ENCODE measurements at places on chromosomes 5 and 9. TPM values are rescaled to one million over a fixed set of nuclear protein-coding genes. Genes with fewer than 3 reads are reported as not detected.

DNA sequence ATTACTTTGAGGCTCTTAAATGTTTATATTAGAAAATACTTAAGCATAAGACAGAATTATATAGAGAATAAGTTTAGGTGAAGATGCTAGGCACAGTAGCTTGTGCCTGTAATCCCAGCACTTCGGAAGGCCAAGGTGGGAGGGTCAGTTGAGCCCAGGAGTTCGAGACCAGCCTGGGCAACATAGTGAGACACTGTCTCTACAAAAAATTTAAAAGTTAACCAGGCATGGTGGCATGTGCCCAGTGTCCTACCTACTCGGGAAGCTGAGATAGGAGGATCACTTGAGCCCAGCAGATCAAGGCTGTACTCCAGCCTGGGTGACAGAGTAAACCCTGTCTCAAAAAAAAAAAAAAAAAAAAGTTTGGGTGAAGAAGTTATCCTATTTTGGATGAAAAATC lies 61.7 kb downstream of the BAAT start:
- no peak for DNase-seq

DNA sequence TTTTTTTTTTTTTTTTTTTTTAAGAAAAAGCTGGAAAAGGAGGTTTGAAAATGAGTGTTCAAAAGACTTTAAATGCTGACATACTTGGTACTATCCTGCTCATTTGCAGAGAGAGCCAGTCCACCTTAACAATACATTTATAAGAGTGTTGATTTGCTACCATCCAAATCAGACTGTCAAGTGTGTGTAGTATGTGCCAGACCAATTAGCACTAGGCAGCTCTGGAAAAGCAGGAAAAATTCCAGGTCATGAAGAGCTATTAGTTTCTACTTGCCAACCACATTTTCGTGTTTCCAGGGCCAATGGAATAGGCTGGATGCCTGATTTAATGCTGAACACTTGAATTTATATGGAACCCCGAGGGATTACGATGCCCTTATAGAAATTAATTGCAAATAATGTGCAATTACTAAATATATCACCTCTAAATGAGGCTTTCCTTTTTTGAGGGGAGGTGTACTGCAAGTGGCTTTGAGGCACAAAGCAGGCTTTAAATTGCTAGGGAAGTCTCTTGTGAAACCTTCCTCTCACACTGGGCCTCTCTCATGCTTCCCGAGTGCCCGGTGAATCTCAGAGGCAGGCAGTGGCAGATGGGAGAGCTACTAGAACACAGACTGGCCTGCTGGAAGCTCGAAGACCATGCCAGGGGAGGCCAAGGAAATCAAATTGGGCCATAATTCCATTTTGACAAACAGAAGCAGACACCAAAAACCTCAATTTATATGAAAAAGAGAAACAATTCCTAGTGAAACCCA lies 178.7 kb downstream of the PPP2R2B start:
- no peak for DNase-seq

Gene ENTREP1
- 6.5 TPM for total RNA-seq

Gene SH3RF2
- 2.1 TPM for total RNA-seq

Gene FAXDC2
- total RNA-seq, result 19.2 TPM

Gene CRB2
- 0.05 TPM for total RNA-seq

All from posterior vena cava (tissue), 2 donors.